ENCODE measurements at places on chromosomes 12 and 14. TPM values are rescaled to one million over a fixed set of nuclear protein-coding genes. Genes with fewer than 3 reads are reported as not detected.

DNA sequence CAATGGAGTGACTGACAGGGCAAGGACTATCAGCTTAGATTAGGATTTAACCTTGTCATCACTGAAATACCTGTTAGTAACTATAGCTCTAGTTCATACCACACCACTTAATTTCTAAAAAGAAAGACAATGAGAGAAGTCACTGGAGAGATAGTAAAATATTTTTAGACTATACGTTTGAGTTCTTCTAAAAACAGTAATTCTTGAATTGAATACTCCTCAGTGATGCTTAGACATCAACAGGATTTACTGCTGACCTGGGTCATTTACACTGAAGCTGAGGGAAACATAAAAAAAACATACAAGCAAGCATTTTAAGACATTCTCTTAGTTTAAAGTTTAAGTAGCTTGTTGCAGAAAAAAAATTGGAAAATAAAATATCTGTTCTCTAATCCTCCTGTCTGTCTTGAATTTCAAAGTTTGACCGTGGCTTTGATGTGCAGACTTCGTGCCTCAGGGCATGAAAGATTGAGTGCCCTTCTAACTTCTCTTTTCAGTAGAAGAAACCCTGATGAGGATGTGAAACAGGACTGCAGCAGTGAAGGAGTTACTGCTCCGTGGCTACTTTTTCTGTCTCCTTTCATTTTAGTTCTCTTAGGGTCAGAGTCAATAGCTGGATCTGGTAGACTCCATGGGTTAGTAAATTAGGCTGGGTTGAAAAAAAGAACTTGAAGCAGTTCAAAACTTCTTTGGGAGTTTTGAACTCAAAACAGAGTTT is 172.2 kb downstream of the PTPRO start:
- no peak for DNase-seq

- no peak for DNase-seq
These were observed 44.8 kb upstream of the TMPO start for GRCh38 chr12:98470469-98471082.

GRCh38 chr12:75478116-75478794 is 2.3 kb upstream of the GLIPR1 start:
- no peak for DNase-seq

DNA sequence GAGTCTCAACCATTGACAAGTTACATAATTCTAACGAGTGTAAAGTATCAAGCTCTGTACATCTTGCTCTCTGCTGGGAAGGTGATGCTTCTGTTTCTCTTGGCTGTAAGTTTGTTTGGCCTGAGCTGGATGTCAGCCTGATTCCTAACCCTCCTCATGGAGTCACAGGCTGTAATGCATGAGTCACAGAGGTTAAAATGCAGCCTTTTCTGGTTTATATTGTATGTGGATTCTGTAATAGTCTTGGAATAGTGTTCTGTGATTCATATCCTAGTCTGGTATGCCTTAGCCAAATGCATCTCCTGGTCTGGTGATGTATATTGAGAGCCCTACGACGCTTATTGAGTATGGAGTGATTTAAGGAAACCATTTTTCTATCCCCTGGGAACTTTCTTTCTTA is 104.5 kb upstream of the FRMD6 start:
- peak; percentile 76 for DNase-seq

- DNase-seq, result no peak
These were observed 279.3 kb upstream of the FLRT2 start for GRCh38 chr14:85250414-85251189.

DNA sequence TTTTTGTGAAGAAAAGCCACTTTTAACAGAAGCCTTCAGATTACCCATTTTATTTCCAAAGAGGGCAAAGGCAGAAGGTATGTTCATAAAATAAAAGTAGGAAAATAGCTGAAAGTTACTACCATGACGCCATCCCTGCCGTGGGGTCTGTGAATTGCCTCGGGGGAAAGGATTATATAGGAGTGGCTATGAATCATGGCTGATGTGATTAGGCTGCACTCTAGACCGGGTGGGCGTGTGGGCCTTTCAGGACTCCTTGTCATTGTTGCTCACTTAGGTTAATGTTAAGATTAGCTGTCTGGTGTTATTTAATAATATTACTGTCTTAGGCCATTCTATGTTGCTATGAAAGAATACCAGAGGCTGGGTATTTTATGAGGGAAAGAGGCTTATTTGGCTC is 195.5 kb downstream of the EGLN3 start:
- no peak for DNase-seq

DNA sequence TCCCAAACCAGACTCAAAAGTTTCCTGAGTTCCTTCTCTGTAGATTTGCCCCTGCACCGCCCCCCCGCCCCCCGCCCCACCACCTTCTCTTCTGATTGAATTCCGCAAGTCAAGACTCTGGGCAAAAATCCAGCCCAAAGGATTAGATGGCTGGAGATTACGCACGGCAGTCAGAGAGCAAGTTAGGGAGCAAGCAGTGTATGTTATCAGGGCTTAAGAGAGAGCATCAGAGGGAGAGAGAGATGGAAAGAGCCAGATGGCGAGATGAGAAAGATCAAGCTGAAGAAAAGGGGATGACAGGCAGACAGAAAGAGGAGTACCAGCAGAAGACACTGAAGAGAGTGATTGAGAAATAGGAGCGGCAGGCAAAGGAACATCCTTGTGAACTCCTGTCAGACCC is 13.9 kb upstream of the ANKRD33 start:
- DNase-seq, result no peak

GRCh38 chr12:26735249-26735639 is 97.8 kb downstream of the ITPR2 start:
- no peak for DNase-seq

MYO1H gene
- not detected for total RNA-seq

VWF gene
- 122 TPM for total RNA-seq

SIRT4 gene
- total RNA-seq, result 4.1 TPM
